Epithelial cell of esophagus (primary cell): ENCODE measurements at places on chromosomes 6 and 20.

DNA sequence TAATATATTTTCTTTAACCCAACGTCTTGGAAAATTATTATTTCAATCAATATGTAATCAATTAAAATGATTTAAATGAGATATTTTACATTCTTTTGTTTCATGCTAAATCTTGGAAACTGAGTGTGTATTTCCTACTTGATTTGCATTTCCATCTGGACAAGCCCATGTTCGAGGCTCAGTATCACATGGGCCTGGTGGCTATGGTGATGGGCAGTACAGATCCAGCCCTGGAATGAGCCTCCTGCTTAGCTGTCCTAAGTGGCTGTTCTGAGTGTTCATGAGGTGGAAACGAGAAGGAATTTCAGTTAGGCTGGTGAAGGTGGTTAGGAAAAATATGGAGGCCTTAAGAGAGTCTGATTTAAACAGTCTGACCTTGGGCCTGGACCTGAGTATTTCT lies 73.0 kb upstream of the ATXN1 start:
- no peak for DNase-seq

GRCh38 chr6:3022765-3023662 lies 23.3 kb downstream of the NQO2 start:
- DNase-seq, result no peak

- no peak for DNase-seq
Measured at GRCh38 chr20:59391975-59392374, 91.6 kb downstream of the EDN3 start.

- DNase-seq, result peak; percentile 91
Measured at GRCh38 chr20:7841291-7841970, 98.8 kb downstream of the HAO1 start.

DNA sequence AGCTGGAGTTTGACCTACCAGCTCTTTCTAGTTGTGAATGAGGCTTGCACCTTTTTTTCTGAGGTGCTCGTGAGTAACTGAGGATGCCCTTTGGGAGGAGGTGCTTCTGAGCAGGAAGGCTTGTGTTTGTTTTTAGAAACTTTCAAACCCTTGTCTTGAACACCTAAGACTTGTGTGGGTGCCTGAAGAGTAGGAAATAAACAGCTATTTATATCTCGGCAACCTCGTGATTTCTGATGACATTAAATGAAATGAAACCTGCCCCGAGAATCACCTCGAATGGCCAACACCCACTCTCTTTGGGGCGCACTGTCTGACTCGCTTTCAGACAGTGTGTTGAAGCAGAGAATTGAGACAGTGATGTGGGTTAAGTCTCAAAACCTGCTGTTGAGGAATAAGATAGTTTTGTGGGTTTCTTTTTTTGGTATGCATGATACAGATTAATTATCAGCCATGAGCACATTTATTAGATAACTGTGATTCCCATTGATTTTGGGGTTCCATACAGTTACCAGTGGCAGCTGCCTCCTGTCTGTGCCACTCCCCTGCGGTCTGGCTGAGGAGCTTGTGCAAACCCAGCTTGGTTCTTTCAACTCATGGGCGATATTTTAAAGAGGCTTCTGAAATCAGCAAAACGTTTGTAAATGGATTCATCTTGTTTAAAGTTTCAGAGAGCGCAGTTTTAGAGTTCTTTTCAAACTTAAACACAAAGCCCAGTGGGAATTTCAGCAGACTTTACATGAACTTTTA lies 8.4 kb downstream of the IRF4 start:
- no peak for DNase-seq

GRCh38 chr6:15495375-15495901 lies 167.4 kb downstream of the DTNBP1 start:
- peak; percentile 33 for DNase-seq

DNA sequence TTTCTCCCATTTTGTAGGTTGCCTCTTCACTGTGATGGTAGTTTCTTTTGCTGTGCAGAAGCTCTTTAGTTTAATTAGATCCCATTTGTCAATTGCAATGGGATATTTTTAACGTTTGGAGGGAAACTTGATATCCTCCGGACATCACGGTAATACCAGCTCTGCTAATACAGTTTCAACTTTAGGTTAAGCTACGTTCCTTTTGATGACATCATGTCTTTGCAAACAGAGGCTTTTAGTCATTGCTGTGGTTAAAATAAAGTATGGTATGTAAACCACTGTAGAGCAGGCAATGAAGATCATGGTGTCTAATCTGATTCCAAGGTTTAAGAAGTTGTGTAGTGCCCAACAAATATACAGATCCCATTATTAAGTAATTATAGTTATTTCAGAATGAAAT lies 168.0 kb upstream of the CHD6 start:
- DNase-seq, result peak; percentile 18

GRCh38 chr6:42017021-42017643 lies 33.2 kb upstream of the TAF8 start:
- peak; percentile 70 for DNase-seq

- no peak for DNase-seq
Measured at GRCh38 chr6:139249395-139249794, 42.4 kb downstream of the TXLNB start.

GRCh38 chr20:17655865-17656479 lies 26.1 kb downstream of the RRBP1 start:
- peak; percentile 48 for DNase-seq

DNA sequence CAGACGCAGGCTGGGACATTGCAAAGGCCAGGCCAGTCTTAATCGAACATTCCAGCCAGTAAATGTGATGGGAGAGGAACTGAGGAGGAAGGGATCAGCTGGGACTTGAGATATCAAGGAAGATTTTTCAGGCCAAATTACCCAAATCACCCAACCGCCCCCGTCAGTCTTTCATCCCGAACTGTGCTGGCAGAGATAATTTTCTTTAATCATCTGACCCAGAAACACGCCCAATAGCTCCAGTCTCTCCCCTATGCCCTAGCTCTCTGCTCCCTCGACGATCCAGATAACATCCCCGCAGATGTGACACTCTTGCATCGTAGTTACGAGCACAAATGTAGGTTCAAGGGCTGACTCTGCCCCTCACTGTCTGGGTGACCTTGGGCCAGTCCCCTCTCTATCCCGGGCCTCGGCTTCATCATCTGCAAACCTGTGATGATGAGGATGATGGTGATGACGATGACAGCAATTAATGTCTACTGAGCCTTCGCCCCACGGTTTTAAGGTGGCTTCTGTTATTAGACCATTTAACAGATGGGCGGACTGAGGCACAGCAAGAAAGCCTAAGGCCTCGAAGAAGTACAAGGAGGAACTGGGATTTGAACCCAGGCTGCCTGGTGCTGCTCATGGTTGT lies 118.6 kb downstream of the PREX1 start:
- no peak for DNase-seq

DNA sequence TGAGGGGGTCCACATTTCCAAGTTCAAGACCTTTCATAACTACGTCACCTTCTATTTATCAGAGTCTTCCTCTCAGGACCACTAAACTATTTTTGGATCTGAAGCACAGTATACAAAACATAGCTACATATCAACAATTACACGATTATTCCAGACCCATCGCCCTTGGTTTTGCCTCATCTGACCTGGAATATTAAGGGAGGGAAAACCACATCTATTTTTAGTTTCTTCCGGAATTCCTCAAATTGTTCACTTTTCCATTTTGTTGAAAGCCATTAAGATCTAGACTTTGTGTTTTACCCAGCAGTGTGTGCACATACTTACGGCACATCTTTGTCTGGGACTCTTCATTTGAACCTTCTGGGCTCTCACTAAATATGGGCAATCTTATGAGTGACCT lies 12.0 kb upstream of the ADGRF5 start:
- no peak for DNase-seq

DNA sequence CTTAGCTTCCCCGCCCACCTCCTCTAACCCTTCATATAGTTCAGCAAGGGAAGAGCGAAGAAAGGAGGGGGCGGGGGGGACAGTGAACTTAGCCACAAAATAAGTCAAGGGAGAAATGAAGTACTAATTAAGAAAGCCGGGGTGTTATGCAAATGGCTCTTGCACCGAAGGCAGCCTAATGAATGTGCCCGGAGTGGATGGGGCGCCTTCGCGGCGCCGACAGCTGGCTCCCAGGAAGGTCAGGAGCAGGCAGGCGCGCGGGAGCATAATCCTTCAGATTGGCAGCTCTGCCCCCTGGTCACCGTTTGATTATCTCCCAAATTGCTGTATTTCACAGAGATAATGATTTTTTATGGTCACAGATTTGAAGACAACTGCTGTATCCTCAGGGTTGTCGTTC lies 395.1 kb downstream of the TFAP2B start:
- DNase-seq, result no peak

DNA sequence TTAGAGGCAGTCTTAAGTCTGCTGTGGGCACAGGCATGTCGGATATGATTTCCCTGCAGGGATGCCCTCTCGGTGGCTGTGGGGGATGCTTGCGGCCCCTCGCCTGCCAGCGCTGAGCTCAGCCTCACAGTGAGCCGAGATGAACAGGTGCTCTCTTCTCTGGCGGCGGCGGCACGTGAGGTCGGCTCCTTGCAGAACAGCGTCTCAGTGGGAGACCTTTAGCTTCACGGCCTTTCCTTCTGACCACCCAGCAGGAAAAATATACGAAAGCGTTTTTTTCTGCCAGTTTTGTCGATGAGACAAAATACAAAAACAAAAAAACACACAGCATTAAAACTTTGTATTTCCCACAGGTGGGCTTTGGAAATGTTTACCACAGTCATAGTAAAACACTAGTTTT lies 23.6 kb downstream of the FOXA2 start:
- DNase-seq, result no peak

- DNase-seq, result no peak
Measured at GRCh38 chr6:44682987-44683779, 295.7 kb downstream of the CDC5L start.

DNA sequence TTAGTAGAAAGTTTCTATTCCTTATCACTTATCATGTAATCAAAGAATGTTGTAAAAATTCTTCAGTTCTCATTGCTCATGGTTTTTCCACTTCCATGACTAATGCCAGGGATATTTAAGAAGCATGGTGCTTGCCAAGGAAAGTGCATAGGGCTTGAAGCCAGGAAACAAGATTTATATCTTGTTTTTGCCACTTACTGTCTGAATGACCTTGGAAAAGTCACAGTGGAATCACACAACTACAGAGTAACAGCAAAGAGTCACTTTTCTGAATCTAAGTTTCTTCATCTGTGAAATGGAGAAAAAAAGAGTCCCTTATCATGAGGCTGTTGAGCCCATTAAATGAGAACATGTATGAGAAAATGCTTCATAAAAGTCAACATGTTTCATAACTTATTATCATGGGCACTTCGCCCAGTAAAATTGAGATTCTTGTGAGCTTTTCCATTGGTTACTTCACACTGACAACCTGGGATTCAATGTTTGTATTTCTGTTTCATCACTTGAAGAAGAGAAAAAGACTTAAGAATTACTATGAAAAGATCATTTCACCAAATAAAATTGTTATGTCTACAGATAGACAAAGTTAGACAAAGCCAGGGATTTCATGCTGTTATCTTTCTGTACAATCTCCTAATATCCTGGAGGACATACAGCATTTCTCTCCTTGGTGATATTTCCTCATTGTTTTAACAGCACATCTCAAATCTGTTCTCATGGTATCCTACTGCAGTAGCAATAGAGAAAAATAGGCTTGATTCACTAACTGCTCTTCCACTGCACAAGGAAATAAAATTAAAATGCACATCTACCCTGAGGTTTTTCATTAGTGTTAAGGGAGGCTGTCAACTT lies 7.6 kb upstream of the BMP5 start:
- DNase-seq, result peak; percentile 74

DNA sequence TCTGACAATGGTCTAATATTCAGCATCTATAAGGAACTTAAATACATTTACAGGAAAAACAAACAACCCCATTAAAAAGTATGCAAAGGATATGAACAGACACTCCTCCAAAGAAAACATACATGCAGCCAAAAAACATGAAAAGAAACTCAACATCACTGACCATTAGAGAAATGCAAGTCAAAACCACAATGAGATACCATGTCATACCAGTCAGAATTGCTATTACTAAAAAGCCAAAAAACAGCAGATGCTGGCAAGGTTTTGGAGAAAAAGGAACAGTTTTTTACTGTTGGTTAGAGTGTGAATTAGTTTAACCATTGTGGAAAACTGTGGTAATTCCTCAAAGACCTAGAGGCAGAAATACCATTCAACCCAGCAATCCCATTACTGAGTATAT lies 339.0 kb upstream of the ADGRB3 start:
- no peak for DNase-seq

GRCh38 chr20:25230166-25230831 lies 17.6 kb upstream of the PYGB start:
- DNase-seq, result no peak

DNA sequence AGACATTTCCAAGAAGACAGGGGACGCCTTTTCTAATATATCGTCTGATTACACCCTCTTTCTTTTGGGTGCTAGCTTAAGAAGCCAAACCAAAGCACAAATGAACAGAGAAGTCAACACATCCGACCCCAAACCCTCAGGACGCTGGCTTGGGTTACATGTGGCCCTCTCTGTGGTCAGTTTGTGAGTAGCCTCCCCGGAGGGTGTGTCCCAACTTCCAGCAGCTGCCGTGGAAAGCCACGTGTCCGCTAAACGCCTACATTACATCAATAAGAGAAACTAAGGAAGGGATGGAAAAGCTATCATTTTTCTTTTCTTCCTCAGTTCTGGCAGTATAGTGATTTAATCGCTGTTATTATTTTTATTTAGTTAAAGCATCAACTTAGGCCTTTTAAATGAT lies 487 bp upstream of the BMP6 start:
- DNase-seq, result no peak

DNA sequence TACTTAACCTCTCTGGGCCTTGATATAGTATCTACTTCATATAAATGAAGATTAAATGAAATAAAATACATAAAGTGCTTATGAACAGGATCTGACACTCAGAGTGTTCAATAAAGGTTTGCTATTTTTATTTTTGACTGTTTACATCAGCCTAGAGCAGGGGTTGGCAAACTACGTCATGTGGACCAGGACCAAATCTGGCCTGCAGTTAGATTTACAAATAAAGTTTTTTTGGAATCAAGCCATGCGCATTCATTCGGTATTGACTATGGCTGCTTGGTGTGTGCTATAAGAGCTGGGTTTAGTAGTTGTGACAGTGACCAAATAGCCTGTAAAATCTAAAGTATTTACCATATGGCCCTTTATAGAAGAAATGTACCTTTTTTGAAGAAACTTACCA lies 20.8 kb downstream of the PEX7 start:
- DNase-seq, result no peak

DNA sequence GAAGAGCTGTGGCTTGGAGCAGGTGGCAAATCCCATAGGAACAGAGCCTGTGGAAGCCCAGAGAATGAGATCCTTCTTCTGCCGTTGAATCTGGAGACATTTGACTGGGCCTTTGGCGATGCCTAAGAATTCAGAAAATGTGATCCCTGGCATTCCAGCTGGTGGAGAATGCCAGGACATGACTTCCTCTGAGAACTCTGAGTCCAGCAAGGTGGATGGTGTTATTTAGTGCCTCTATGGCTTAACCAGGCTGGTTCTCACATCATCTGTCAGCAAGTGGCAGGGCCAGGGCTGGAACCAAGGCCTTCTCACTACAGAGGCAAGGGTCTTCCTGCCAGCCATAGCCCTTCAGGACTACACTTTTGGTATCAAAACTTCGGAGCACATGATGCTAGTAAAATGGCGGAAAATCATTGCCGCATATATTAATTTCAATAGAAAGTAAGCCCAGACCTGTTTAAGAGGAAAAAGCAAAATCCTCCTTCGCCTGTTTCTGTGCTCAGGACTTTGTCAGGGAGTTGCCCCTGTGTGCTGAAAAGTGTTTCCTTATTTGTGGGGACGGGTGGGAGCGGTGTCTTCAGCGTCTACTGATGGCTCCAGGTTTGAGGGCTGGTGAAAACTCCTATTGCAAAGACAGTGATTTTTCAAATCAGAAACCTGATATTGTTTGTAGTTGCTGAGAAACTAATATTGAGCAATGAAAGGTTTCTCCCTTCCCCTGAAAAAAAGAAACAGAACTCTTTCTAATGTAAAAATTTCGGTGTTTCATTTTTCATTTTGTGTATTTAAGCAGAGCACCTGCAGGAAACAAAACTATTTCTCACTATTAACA lies 23.9 kb downstream of the DUSP22 start:
- DNase-seq, result no peak
